ENCODE measurements at places on chromosomes 3 and 15.

- no peak for DNase-seq
Observed at GRCh38 chr15:80418892-80419537, 14.8 kb downstream of the ARNT2 start.

DNA sequence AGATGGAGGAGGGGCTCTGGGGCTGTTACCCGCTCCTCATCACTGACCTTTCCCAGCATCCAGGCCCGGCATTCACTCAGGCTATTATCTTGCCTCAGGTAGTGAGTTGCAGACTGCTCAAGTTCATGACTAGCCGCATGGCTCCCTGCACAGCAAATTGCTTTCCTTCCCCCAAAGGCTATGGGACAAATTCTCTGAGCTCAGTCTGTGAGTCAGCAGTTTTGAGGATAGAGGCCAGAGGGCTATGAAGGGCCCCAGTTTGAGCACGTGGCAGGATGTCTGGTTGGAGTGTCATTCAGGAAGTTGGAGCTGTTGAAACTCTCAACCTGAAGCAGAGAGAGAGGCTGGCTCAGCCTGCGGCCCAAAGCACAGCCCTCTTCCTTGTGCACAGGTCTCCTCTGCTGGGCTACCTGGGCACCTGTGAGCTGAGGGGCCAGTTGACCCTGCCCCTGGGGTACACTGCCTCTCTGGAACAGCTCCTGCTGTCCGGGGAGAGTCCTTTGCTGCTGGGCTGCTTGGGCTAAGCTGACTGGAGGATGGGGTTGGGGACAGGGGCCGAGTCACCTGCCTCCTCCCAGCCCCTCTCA, 7.9 kb downstream of the FAH start:
- no peak for DNase-seq

DNA sequence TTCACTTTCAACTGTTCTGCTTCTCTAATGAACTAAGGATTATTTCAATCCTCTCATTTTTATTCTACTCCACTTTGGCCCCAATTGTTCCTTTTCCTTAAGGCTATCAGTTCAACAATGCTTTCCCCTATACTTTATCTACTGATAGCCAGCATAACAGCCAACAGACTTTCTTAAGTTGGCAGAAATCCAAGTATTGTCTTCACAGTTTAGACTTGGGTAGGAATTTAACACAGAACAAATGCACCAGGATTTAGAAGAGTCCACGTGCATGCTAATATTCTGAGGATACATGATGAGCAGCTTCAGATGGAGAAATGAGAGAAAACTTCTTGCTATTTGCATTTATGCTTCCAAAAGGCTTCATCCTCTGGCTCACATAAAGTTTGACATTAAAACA, 54.8 kb downstream of the FBN1 start:
- DNase-seq = no peak

GRCh38 chr3:16300307-16300706, 35.3 kb downstream of the OXNAD1 start:
- no peak for DNase-seq

DNA sequence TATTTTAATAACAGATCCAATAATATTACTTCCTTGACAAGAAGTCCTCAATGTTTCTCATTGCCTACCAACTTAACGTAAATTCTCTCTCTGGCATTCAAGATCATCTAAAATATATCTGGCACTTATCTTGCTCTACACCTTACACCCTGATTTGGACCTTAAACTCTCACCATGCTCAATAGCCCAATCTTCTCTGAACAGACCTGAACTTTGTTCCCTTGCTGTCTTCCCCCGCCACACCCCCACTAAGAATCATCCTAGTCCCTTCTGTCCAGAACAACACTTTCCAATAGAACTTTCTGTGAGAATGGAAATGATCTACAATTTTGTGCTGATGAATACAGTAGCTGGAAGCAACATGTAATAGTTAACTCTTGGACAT, 44.9 kb downstream of the P2RY1 start:
- no peak for DNase-seq

DNA sequence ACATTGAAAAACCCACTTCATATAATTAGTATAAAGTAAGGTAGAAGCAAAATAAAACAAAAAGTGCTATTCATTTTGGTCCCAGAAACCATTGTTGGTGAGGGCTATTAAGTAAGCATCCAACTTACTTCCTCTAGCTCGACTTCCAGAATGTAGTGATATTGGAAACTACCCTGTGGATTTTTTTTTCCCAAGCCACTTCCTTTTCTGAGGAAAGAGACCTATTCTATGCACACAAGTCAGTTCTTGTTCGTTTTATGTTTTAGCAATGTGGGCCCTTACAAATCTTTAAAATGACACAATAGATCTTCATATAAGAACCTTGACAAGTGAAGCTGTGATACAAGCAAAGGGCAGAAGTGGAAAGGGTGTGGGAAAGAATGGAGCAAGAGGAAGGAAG, 402.0 kb upstream of the TBL1XR1 start:
- DNase-seq = no peak

DNA sequence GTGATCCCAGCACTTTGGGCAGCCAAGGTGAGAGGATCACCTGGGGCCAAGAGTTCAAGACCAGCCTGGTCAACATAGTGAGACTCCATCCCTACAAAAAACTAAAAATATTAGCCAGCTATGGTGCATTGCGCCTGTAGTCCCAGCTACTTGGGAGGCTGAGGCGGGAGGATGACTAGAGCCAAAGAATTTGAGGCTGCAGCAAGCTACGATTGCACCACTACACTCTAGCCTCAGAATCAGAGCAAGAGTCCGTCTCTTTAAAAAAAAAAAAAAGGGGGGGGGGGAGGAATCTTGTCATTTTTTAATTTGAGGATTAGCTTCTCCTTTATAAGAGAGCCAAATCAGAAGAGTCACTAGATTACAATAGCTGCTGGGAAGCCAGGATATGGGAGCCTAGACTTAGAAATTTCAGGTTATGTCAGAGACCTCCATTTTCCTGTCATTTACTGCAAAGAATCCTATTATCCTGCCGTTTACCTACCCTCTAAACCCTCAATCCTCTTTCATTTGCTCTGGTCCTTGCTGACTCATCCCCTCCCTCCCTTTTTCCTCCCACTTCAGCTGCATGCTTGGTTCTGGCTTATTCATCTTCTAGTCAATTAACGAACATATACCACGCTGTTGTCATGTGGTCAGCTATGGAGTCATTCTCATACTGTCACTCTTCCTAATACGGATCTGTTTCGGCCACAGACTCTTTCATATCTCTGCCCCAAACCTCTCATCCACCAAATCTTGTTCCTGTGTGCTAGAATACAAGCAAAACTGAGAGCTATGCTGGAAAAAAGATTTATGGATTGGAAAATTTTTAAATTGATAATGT, 83.8 kb upstream of the PPIB start:
- DNase-seq = peak; percentile 35

DNA sequence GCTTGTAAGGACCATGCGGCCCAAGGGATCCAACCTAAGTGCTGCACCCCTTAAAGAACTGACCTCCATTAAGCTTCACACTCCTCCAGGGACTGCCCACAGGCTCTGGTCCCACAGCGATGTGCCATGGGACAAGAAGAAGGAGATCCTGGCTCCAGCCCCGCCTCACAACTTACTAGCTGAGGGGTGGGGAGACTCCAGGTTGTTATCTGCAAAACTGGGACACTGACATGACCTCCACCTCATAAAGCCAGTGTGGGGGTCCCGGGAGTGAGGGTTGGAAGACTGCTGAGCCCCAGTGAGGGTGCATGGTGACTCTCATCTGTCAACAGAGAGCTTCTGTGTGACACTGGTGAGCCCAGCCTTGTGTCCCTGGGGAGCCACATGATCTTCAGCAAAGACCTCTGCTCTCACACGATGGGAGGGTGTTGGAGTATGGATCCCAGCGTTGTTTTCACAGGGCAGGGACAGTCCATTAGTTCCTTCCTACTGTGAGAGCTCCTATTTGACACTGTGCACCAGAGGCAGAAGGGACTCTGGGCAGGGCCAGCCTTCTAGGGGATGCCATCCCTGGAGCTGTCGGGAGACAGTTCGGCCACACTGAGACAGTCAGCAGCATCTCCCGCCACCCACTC, 26.7 kb downstream of the EAF1 start:
- DNase-seq = no peak

- DNase-seq = no peak
Observed at GRCh38 chr3:99909714-99910495, 92.2 kb downstream of the CMSS1 start.

- no peak for DNase-seq
Observed at GRCh38 chr3:151198849-151199248, 4.2 kb downstream of the GPR171 start.

GRCh38 chr3:14716591-14716990, 41.6 kb downstream of the C3orf20 start:
- DNase-seq = no peak

DNA sequence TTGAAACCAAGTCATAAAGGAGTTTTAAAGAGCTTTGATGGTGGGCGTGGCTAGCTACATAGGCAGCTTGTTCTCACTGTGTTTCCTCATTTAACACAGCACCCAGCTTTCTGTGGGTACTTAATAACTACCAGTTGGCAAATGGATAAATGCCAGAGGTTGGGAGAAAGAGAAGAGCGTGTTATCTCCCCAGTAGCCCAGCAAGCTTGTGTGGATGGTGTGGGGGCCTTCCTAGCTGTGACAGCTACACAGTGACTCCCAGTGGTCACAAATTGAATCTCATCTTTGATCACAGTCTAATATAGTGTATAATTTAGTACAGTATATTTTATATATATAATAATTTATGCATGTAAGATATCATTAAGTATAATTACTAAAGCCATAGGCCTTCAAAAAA, 984.1 kb downstream of the EPHA3 start:
- peak; percentile 15 for DNase-seq

- DNase-seq = no peak
Observed at GRCh38 chr15:79349525-79349924, 38.6 kb downstream of the TMED3 start.

DNA sequence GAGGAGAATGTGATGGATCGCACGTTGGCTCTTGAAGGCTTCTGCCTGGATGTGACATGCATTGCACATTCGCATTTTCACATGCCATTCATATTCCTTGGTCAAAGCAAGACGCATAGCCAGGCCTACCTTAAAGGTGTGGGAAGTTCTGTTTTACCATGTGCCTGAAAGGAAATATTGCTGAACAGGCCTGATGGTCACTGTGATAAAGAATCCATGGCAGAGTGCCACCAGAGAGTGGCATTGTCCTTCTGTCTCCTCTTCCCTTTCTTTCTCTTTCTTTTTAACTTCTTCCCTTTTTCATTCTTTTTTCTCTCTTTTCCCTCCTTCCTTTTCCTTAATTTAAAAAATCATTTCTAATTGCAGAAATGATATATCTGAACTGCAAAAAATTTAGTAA, 15.9 kb upstream of the MITF start:
- DNase-seq = no peak

- DNase-seq = no peak
Observed at GRCh38 chr3:197376020-197376419, 77.6 kb upstream of the DLG1 start.

GRCh38 chr3:110180733-110181132, 843.4 kb upstream of the DPPA4 start:
- no peak for DNase-seq

DNA sequence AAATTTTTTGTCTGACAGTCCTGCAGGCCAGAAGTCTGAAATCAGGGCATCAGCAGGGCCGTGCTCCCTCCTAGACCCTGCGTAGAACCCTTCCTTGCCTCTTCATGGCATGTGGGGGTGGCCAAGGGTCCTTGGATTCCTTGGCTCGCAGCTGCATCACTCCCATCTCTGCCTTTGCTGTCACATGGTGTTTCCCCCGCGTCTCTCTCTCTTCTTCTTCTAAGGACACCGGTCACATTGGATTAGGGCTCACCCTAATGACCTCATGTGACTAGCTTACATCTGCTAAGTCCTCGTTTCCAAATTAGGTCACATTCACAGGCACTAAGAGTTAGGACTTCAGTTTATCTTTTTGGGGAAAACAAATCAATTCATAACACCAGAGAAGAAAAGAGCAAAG, 12.0 kb downstream of the SLCO3A1 start:
- no peak for DNase-seq

GRCh38 chr3:17749281-17749680, 6.8 kb upstream of the TBC1D5 start:
- no peak for DNase-seq

- DNase-seq = no peak
Observed at GRCh38 chr3:152811974-152812760, 22.8 kb upstream of the P2RY1 start.

DNA sequence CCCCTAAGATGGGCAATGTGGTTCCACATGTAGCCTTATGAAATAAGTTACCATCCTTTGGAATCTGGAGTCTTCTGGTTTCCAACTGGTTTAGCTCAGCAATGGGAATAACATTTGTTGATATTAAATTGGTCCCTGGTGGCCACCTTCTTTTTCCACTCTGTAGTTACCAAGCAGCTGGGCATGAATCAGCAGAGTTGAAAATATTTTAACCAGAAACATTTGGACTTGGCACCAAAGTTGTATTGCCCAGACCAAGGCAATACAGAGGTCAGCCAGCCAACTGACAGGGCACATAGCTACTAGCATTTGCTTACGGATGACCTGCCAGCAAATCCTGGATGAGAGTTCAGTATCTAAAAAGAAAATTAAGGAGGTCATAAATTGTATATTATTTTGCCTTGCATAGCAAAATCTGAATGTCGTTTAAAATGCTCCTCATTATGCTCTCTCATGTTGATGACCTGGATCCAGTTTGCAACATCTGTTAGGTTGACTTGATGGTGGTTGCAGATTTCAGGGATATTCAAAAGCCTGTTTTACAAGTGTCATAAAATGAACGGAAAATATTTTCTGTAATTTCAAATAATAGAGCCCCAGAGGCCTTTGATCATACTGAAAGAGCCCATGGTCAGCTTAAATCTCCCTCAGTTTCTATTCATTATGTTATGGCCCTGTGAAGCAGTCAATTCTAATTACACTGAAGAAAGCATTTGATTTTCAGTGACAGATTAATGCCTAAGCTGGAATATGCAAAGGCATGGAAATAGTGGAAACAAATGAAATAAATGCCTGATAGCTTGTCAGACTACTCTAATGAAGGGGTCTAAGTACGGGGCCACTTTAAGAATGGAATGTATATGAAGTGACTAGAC, 54.6 kb downstream of the PPM1L start:
- DNase-seq = no peak

GRCh38 chr3:143066033-143066432, 53.5 kb upstream of the CHST2 start:
- no peak for DNase-seq

GRCh38 chr3:141981084-141981483, 104.6 kb downstream of the ATP1B3 start:
- no peak for DNase-seq

DNA sequence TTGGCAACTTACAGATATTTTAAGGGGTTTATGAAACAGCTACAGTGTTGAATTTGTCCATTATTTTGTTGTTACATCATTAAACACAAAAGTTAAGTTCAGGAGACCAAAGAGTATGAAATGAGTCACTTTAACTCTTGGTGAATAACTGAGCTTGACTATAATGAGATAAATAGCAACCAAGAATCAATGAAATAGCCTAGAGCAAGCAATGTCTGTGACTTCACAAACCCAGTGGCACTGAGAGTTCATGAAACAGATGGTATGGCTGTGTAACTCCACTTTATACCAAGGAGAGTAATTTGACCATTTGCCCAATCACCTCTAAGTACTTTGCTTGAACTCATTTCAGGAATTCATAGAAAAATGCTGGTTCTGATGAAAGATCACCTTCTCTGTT, 169.6 kb upstream of the GADL1 start:
- no peak for DNase-seq

GRCh38 chr3:177681852-177682251, 484.6 kb upstream of the TBL1XR1 start:
- DNase-seq = no peak

- DNase-seq = no peak
Observed at GRCh38 chr15:59456114-59456513, 18.1 kb downstream of the FAM81A start.

All from iPS DF 19.7 (cell line).